NCI-H82 (cell line): ENCODE measurements at places on chromosomes 2 and 18.

DNA sequence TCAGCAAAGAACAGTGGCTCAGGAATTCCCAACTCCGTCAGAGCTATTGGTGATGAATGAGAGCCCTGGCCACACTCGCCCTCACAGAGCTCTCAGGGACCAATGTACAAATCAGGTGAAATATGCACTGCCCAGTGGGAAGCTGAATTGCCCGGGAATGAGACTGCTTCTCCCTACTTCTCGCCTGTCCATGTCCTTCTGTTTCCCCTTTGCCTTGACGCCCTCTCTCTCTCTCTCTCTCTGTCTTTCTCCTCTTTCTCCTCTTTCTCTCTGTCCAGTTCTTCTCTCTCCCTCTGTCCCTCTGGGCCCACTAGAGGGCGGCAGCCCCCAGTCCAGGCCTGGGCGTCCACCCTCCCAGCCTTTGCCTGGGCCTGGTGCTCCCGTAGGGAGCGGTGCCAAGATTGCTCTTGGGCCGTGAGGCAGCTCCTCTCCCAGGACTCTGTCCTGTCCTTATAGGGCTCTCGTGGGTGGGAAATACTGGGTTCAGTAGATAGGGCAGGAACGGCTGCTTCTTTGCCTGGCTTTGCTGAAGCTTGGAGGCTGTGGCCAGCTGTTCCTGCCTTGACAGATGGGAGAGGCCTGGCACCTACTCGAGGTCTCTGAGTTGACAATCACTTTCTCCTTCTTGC is 28.4 kb upstream of the PUM2 start:
- DNase-seq: peak; percentile 80

- peak; percentile 24 for DNase-seq
These were observed 58.8 kb upstream of the HDAC4 start for GRCh38 chr2:239459606-239460005.

GRCh38 chr2:97991081-97991856 is 4.5 kb downstream of the TMEM131 start:
- no peak for DNase-seq

DNA sequence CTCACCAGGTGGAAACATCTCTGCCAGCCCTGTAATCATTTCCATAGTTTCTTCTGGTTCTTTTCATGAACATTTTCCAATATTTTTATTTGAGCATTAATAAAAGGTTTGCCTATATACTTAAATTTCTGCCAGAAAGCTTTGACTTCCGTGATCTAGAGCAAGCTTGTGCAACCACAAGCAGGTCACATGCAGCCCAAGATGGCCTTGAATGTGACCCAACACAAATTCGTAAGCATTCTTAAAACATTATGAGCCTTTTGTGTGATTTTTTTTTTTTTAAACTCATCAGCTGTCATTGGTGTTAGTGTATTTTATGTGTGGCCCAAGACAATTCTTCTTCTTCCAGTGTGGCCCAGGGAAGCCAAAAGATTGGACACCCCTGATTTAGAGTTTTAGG is 51.6 kb downstream of the NEDD4L start:
- DNase-seq: no peak

- DNase-seq: no peak
These were observed 40.5 kb downstream of the NHEJ1 start for GRCh38 chr2:219120082-219120481.

- peak; percentile 50 for DNase-seq
These were observed 201.1 kb downstream of the PTH2R start for GRCh38 chr2:208607694-208608093.

DNA sequence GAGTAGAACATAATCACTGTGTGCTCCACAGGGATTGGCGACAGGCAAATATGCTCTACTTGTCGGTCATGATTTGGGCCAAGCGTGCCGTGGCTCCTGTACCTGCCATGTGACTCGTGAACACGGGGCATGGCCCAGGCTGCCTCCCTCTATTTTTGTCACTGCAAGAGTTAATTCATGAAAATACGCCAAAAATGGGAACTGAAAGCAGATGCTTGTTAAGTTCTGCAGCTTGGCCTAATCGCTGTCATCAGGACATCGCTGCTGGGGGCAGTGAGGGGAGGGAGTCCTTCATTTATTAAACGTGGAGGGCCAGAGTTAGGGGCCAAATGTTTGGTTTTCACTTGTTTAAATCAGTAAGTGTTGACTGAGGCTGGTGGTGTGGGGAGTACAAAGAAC is 177.8 kb downstream of the BCL2 start:
- no peak for DNase-seq
